K562 (cell line): ENCODE measurements at places on chromosomes 1 and 21. TPM values are rescaled to one million over a fixed set of nuclear protein-coding genes. Genes with fewer than 3 reads are reported as not detected.

VPS72 gene
- polyA plus RNA-seq: 89.0 and 96.0 TPM in 2 replicates

ADORA3 gene
- 0.09 TPM in 1 of 2 replicates, not detected in the other for polyA plus RNA-seq

CD84 gene
- polyA plus RNA-seq: 1.6 and 1.8 TPM in 2 replicates

FCAMR gene
- not detected in 2 replicates for polyA plus RNA-seq

LCE1E gene
- not detected in 2 replicates for polyA plus RNA-seq

LHX8 gene
- polyA plus RNA-seq: not detected in 2 replicates

KCND3 gene
- polyA plus RNA-seq: not detected in 2 replicates

ARHGAP30 gene
- polyA plus RNA-seq: 0.17 and 0.18 TPM in 2 replicates
